Peyer's patch (tissue), 4 donors: ENCODE measurements at places on chromosomes 2 and 18. TPM values are rescaled to one million over a fixed set of nuclear protein-coding genes. Genes with fewer than 3 reads are reported as not detected.

DNA sequence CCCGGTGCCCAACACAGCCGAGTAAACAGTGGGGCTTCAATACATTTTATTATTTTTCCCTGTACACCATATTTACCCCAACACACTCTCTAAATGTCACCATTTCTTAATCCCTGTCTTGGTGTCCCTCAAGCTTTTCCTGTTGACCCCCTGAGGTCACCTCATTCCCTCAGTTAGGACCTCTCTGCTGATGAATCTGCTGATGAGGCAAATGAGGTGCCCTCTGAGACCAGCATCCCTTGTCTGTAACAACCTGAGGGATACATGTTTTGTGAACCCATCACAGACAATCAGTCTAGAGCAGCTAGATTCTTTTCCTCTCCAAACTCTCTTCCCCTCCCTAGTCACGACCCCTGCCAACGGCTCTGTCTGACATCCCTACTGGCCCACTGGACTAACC is 127.6 kb downstream of the FSHR start:
- no peak for DNase-seq

DNA sequence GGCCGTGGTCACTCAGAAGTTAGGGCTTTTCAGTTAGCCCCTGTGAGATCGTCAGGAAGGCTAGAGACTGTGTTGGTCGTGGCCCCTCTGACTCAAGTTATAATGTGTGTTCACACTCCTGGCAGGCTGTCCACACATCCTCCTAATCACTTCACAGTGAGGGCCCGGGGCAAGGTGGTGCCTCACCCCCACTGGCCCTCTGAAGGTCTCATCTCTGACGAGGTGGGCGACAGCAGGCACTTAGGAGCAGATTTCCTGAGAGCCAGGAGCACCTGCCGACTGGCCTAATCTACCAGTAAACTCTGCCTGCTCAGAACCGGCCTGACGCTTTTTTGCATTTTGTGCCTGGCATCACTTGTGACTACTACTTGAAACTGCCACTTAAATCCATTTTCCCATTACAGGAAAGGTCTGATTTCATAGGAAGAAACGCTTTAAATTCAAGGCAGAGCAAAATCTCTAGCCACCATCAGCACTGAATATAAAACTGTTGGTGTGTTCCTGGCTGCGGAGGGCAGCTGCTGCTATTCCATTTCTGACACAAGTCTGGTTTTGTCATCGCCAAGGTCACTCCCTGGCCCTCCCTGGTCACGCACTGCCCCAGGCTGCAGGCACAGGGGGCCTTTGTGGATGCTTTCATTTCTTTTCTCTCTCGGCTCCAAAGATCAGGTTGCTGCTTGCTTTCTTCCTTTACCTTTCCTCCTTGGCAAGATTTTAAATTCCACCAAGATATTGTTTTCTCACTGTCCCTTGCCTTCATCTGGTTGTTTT is 48.0 kb downstream of the RAB12 start:
- DNase-seq, result no peak

Gene TCF7L1
- 0.94 TPM for total RNA-seq

GRCh38 chr2:118728984-118729383 is 118.5 kb downstream of the EN1 start:
- no peak for DNase-seq

Gene VWC2L
- not detected for total RNA-seq

GRCh38 chr2:42762155-42762554 is 1.8 kb downstream of the OXER1 start:
- DNase-seq, result peak; percentile 23

Gene REL
- total RNA-seq, result 14.5 TPM

Gene ESCO1
- total RNA-seq, result 35.7 TPM

DNA sequence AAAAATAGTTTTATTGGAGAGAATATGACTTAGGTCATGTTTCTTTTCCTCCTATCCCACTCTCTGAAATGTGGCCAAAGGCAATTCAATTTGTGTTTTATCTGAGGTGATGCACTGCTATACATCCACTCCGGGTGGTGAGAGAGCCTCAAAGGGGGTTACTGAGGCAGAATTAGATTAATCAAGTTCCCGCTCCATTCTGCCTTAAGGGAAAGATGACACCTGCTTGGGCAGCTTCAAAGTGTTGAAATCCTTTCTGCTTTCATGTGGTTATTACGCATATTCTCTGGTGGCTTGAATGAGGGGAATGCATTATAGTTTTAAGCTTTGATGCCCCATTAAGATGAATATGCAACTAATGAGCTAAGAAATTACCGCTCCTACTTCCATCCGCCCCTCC is 213.0 kb upstream of the TMEFF2 start:
- DNase-seq, result no peak

Gene TMEM17
- total RNA-seq, result not detected

Gene TCF23
- total RNA-seq, result not detected

Gene LRRC30
- not detected for total RNA-seq

Gene NDUFAF7
- total RNA-seq, result 18.4 TPM

GRCh38 chr2:114261366-114261765 is 181.1 kb upstream of the DPP10 start:
- DNase-seq, result no peak

- no peak for DNase-seq
Observed at GRCh38 chr2:134714228-134714627, 4.6 kb downstream of the TMEM163 start.

DNA sequence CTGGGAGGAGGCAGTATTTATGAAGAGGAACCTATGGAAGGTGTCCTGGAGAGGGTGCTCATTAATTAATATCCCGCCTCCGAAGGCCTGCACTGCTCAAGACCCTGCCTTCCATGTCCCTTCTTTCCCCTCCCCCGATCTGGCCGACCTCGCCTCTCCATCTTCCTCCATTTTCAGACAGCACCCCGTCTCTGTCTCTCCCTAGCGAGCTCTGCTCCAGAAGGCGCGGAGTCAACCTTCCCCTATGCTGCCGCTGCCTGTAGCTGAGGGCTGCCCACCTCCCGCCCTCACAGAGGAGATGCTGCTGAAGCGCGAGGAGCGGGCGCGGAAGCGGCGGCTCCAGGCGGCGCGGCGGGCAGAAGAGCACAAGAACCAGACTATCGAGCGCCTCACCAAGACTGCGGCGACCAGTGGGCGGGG is 1.1 kb upstream of the WBP1 start:
- DNase-seq, result no peak

DNA sequence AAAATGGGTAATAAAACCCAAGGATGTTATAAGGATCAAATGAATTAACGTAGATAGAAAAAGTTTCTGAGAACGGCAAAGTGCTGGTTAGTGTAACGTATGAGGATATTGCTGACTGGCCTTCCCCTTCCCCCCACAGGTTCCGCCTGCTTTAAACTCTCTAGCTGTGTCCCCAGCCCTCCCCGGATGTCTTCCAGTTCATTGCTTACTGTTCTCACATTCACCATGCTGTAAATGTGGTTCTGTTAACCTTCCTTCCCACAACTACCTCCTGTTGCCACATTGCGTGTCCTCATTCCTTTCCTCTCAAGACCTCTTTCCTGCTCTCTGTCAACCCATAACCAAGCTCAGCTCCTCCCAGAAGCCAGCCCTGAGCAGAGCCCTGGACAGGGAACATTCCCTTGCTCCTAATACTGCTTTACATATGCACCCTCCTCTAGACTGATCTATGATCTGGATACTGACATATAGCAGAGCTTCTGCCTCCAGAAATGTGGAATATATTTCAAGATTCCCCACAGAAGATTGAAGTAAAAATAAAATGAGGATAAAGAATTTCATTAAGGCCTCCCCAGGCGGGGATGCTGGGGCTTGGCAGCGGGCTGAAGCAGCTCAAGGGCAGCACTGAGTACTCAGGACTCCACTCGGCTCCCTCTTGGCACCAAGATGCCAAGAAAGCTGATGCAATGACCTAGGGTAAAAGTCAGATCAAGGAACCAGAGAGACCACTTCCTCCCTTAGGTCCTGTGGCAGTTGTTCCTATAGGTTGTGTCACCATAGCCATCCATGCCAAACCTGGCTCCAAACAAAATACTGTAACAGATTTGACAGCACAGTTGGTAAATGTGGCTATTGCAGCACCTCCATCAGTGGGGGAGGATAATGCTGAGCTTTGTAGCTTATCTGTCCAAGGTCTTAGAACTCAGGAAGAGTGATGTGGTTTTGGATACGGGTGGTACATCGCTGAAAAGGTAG is 136.4 kb upstream of the PIK3C3 start:
- no peak for DNase-seq

DNA sequence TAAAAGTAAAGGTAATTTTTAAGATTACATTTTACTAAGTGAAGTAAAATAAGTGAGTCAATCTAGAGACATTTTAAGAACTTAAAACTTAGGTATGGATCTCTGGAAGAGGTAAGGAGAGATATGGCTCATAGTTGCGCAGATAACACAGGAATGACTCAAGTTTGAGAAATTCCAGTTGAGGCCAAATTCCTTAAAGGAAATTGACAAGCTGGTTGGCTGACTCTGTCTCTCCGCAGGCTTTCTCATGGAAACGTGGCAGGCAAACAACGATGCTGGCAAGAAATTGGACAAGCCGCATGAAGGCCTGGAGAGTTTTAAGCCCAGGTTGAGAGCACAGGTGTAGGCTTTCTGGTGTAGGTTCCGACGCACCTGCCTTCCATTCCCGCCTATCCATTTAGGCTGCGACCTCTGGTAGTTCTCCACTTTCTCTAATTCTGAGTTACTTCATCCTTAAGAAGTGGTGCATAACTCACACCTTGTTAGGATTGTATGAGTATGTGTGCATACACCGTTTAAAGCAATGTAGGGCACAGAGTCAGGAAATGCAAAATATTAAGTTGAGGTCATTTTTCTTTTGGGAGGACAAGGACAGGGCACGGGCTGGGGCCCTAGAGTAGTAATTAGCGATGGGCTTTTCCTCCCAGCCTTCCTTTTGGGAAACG is 589 bp upstream of the DAW1 start:
- no peak for DNase-seq

- no peak for DNase-seq
Observed at GRCh38 chr2:152456262-152456661, 121.3 kb downstream of the FMNL2 start.

DNA sequence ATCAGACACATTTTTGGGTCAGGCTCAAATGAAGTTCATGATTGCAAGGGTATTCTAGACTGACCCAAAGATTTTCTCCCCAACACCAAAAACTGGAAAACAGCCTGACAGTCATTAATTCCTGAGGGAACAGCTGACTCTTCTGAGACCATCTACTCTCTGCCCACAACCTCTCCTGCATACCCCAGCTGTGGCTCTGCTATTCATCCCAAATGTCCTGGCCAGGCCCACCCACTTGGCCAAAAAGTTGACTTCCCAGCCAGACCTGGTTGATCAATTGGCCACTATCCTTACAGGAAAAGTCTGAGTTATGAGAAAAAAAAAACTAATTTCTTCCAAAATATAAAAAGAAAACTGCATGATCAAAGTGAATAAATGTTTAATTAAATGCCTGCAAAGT is 103.8 kb upstream of the ST3GAL5 start:
- no peak for DNase-seq

- DNase-seq, result no peak
Observed at GRCh38 chr18:64668461-64668962, 519.6 kb upstream of the LINC00305 start.

Gene CCL20
- 5.1 TPM for total RNA-seq

GRCh38 chr2:186718903-186719302 is 25.0 kb downstream of the FAM171B start:
- no peak for DNase-seq

DNA sequence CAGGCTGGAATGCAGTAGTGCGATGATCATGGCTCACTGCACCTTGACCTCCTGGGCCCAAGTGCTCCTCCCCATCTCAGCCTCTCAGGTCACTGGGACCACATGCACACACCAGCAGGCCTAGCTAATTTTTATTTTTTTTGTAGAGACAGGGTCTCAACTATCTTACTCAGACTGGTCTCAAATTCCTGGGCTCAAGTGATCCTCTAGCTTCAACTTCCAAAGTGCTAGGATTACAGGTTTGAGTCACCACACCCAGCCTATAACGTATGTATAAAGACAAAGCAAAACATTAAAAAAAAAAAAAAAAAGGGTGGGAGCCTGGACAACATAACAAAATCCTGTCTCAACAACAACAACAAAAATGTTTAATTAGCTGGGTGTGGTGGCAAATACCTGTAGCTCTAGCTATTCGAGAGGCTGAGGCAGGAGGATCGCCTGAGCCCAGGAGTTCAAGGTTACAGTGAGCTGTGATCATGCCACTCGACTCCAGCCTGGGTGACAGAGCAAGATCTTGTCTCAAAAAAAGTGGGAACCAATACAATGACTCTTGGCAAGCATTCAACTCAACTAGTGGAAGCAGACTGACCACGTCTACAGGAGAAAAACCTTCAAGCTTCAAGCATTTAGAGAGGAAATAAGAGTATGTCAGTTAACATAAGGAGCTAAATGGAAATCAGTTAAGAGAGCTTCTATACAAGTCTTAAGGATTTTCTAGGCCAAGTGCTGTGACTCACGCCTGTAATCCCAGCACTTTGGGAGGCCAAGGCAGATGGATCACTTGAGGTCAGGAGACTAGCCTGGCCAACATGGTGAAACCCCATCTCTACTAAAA is 2.6 kb downstream of the GTF3C2 start:
- DNase-seq, result no peak

DNA sequence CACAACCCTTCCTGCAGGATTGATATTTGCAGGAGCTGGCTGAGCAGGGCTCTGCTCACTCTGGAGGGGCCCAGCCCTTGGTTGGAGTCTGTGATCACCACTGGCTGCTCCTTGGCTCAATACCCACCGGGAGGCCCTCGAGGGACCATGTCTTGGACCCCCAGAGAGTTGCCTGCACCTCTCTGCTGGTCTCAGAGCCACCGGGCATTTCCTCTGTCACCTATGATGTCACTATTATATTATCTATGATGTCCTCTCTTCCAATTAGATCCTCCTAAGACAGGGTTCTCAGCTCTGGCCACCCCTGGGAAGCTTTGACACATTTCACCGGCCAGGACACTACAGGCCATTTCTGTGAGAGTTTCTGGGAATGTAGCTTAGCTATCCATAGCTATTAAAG is 113.1 kb downstream of the PDCL3 start:
- no peak for DNase-seq

DNA sequence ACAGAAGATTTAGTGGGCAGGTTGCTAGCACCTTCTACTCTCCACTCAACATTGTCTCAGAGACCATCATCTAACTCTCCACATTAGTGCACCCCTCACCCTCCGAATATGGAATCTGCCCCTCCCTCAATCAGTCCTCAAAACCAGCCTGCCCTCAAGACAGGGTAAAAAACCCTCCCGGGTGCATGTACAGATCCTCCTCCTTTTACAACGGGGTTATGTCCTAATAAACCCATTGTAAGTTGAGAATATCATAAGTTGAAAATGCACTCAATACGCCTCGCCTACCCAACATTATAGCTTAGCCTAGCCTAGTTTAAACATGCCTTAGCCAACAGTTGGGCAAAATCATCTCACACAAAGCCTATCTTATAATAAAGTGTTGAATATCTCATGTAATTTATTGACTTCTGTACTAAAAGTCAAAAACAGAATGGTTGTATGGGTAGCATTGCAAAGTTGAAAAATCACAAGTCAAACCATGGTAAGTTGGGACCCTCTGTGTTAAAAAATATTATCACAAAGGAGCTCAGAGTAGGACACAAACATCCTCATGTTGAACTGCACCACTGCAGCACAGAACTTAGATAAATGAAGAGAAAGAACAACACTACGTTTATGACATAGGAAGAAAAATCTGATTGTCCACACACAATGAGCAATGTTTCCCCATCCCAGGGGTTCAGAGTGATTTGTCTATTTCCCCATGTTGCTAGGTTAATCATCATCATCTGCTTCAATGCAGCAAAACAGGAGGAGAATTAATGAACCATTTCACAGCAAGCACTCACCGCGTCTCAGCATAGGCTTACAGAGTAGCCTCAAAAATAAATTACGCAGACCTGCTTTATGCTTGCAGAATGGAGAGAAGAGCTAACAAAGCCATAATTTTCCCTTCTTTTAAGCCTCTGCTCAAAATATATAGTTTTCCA is 184.1 kb upstream of the ARL4C start:
- no peak for DNase-seq
